Activated naive CD4-positive, alpha-beta T cell treated with Interleukin-2 at 50 U/mL for 16 hours (primary cell): ENCODE measurements at places on chromosomes 2 and 18.

DNA sequence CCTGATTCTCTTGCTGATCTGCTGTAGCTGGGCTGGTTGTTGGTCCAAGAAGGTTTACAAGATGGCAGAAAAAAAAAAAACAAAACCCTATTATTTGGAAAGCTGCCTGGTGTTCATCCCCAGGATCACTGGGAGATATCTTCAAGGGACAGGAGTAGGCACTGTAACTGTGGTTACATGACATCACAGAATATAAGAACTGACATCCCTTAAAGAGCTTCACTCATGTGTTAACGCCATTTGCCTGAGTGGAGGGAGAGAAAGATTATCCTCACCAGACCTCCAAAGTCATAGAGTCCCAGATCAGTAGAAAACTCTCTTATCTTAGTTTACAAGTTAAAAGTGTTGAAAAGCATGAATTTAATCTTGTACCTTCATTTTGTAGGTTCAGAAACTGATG, 95.3 kb upstream of the BZW1 start:
- no peak for DNase-seq

DNA sequence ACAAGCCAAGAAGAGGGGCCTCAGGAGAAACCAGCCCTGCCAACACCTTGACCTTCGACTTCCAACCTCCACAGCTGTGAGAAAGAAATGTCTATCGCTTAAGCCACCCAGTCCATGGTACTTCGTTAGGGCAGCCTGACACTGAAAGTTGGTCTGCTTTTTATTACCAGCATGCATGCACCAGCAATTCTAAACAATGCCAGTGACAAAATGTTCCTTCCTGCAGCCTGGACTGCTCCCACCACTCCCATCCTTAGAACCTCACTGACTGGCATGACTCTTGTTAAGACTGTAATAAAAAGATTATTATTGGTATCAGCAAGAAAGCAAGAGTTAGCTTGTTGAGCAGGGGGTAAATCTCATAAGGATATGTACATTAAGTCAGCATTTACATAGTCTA, 33.6 kb downstream of the TMEM177 start:
- no peak for DNase-seq

DNA sequence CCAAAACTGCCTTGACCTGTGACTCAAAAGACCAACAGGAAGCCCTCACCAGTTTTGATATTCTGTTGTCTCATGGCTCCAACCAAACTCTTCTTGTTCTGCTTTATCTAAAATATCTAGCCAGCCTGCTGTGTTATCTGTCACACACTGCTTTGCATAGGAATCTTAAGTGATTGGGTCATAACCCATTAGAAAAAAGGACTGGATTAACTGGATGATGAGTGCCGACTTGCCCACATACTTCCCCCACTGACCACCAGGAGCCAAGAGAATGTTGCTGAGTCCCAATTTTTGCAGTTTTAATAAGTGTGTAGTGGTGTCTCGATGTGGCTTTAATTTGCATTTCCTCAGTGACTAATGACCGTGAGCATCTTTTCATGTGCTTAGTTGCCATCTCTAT, 6.5 kb downstream of the MOGAT1 start:
- DNase-seq = no peak

DNA sequence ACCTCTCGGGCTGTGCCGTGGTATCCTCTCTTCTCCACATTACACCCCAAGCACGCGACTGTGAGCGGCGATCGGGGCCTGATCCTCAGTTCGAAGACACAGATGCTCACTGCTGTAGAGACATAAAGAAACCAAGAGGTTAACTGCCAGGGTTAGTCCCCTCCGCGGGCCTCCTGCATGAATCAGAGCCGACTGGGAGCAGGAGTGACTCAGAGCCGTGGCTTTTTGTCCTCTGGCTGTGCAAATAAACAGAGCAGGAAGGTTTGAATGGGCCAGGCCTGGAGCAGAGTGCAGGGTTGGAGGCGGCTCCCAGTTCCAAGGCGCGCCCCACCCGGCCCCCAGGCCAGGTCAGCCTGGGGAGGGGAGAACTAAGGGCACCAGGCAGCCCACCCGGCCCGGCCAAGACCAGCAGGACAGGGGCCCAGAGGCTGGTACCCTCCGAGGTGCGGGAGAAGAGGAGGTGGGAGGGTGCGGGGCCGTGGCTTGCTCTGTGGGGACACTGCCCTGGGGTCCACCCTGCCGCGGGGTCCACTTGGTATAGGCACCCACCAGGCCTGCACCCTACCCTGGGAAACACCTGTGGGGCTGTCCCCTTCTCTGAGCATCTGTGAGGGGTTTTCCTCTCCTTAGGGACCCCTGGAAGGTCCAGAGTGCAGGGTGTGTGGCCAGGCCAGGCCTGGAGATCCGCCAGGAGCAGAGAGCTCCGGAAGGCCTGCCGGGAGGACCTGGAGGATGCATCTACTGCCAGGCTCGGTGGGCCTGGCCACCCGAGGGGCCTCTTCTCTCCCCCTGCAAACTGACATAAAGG, 16.5 kb downstream of the TWIST2 start:
- DNase-seq = peak; percentile 20

GRCh38 chr2:43164686-43165085, 61.7 kb downstream of the ZFP36L2 start:
- DNase-seq = no peak

GRCh38 chr18:12741351-12741750, 38.5 kb downstream of the PSMG2 start:
- DNase-seq = no peak

DNA sequence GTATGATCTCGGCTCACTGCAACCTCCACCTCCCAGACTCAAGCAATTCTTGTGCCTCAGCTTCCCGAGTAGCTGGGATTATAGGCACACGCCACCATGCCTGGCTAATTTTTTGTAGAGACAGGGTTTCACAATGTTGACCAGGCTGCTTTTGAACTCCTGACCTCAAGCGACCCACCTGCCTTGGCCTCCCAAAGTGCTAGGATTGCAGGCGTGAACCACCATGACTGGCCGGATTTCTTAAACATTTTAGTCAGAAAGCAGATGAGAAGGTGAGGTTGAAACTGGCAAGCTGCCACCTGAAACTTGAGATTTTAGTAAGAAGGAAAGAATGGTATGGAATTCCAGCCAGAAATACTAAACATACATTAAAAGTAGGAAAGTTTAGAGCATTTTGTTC, 31.9 kb downstream of the KLHL23 start:
- DNase-seq = no peak

DNA sequence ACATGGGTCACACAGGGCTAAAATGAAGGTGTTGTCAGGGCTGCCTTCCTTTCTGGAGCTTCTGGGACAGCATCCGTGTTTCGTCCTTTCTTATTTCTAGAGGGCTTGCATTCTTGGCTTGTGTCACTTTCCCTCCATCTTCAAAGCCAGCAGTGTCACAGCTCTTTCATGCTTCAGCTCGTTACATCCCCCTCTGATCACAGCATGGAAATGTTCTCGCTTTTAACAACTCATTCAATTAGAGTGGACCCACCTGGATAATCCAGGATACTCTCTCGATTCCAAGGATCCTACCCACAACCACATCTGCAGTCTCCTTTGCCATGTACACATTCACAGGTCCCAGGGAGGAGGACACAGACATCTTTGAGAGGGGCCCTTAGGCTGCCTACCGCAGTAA, 316.2 kb upstream of the FIGN start:
- DNase-seq = no peak

DNA sequence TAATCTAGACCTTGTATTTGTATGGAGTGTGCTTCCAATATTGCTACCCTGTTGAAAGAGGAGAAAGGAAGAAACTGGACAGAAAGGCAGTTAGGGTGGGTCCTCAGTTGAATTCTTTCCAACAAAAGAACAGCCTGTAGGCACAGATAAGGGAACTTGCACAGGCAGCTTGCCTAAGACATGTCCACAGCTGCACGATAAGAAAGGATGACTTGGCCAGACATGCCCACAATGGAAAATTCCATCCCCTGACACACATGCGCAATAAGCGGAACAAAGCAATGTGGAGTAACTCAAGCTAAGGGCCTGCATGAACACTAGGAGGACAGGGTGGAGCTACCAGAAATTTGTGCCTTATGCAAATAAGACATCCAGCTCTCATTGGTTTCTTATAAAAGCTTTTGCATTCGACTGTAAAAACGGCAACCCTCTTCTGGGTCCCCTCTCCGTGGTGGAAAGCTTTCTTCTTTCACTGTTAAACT, 1084.7 kb upstream of the NXPH2 start:
- no peak for DNase-seq

GRCh38 chr2:3290655-3291054, 87.0 kb downstream of the EIPR1 start:
- DNase-seq = no peak

DNA sequence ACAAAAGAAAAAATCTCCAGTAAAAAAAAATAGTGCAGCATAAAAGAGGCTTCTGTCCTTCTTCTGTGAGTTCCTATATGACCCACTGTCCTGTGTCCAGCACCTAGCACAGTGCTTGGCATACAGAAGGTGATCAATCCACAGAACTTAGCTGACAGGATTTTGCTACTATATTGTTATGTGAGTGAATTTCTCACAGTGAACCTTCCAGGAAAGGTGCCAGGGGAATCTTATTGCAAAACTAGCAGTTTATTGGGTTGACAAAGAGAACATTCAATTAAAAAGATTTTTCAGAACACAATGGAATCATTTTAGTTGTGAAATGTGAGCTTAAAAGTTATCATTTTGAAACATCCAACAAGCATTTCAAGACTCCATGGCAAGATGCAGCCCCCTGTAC, 12.4 kb upstream of the TRIB2 start:
- no peak for DNase-seq

GRCh38 chr2:221915926-221916325, 343.8 kb upstream of the EPHA4 start:
- no peak for DNase-seq

GRCh38 chr2:147663962-147664361, 180.9 kb upstream of the ACVR2A start:
- DNase-seq = no peak

DNA sequence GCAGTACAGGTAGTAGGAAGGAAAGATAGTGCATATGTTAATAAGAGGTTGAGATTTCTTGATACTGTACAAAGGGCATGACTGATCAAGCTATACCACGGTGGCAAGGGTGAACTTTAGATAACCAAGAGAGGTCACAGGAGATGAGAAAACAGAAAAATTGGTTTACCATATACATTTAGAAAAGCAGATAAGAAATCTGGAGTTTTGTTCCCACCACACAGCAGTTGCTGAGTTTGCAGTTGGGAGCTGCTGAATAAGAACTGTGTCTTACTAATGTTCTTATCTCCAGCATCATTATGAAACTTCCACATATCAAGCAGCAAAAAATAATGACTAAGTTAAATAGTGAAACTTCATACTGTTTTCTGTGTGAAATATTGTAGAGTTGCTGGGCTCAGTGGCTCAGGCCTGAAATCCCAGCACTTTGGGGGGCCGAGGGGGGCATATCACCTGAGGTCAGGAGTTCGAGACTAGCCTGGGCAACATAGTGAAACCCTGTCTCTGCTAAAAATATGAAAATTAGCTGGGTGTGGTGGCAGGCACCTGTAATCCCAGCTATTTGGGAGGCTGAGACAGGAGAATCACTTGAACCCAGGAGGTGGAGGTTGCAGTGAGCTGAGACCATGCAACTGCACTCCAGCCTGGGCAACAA, 12.0 kb upstream of the IMPACT start:
- peak; percentile 45 for DNase-seq

DNA sequence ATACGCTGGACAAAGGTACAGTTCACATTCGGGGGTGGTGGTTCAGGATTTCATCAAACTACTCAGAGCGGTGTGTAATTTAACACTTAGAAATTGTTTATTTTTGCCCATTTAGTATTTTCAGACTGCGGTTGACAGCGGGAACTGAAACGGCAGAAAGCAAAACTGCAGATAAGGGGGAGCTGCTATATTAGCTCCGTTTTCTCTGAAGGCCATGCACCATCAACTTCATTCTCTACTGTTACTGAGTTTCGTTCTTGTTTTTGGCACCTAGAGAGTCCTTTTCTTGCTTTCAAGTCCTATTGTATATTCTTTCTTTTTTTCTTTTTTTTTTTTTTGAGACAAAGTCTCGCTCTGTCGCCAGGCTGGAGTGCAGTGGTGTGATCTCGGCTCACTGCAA, 121.5 kb upstream of the SP3 start:
- no peak for DNase-seq

- no peak for DNase-seq
Measured at GRCh38 chr2:209922116-209922515, 80.3 kb upstream of the RPE start.

GRCh38 chr2:196884368-196884767, 42.1 kb downstream of the PGAP1 start:
- no peak for DNase-seq

- no peak for DNase-seq
Measured at GRCh38 chr2:111171337-111171930, 50.7 kb downstream of the BCL2L11 start.

- no peak for DNase-seq
Measured at GRCh38 chr2:122136056-122136455, 380.6 kb downstream of the TSN start.

- DNase-seq = no peak
Measured at GRCh38 chr2:190179754-190180312, 117.3 kb upstream of the MSTN start.

DNA sequence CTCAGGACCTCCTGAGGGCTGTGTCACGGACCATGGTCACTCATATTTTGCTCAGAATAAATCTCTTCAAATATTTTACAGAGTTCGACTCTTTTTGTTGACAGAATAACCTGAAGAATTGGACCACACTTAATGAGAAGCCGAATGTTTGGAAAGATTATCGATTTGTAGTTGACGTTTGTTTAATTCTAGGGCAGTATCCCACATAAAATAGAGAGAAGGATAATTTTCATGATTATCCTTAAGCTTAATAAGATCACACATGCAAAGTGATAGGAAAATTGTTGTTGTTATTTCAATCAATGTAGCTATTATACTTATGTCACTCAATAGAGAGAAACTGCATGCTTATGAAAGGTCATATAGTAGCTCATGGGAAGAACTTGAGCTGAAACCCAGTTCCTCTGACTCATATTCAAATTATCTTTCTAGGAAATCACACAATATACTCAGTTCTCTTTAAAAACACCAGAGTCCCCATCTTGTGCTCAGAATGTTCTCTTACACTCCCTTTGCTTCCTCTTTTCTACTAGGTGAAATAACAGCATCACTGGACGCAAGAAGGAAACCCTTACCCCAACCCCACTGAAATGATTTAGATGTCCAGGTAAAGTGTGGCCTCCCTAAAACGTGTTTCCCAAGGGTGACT, 982.1 kb downstream of the TSN start:
- DNase-seq = no peak

DNA sequence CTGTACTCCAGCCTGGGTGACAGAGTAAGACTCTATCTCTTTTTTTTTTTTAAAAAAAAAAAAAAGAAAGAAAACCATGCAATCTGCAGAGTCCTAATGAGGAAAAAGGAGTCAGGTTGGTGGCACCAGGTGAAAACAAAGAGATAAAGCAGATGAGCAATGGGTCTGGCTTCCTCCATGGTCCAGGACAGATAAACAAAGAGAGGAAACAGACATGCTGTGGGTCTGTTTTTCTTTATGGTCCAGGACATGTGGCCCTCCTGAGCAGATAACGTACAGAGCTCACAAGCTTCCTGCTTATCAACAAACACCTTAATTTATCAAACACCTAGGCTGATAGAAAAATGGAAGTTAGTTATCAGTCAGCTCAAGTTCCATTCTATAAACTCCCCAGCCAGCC, 24.4 kb upstream of the TUBB6 start:
- DNase-seq = no peak

GRCh38 chr2:184599054-184599871, 934 bp downstream of the ZNF804A start:
- DNase-seq = no peak

- no peak for DNase-seq
Measured at GRCh38 chr2:100113990-100114433, 28.4 kb downstream of the AFF3 start.
